ENCODE measurements at places on chromosomes 7 and 10.
A peak's percentile ranks its signal among the peaks of the same experiment; 100 is the strongest.

DNA sequence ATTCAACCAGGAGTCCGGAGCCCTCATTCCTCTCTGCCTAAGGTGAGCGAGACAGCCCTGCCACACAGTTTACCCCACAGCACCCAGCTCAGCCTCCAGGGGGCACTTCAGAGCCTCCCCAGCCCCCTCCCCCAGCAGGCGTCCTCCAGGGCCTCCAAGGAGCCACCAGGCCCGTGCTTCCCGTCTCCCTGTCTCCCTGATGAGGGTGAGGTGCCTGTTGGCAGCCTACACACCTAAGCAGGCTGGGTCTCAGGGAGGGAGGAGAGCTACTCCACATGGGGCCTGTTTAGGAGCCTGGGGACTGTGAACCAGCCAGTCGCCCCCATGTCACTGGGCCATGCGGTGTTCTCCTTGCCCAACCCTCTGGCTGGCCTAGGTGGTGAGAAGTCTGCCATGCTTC is 28.9 kb upstream of the TRIM8 start:
- no peak for DNase-seq

DNA sequence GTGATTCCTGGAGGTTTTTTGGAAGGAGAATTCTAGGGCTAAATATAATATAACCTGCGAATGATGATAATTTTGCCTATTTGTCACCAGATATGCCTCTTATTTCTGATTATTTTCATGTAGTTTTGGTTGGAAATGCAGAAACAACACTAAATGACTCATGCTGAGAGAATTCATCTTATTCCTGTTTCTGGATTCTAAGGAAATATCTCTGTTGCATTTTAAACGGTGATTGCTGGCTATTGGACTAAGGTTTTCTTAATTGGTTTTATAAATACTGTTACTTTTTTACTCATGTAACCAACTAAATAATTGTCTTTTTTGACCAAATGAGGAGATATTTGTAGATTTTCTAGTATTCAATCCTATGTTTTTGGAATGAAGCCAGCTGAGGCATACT is 204.9 kb upstream of the NPSR1 start:
- DNase-seq: no peak

DNA sequence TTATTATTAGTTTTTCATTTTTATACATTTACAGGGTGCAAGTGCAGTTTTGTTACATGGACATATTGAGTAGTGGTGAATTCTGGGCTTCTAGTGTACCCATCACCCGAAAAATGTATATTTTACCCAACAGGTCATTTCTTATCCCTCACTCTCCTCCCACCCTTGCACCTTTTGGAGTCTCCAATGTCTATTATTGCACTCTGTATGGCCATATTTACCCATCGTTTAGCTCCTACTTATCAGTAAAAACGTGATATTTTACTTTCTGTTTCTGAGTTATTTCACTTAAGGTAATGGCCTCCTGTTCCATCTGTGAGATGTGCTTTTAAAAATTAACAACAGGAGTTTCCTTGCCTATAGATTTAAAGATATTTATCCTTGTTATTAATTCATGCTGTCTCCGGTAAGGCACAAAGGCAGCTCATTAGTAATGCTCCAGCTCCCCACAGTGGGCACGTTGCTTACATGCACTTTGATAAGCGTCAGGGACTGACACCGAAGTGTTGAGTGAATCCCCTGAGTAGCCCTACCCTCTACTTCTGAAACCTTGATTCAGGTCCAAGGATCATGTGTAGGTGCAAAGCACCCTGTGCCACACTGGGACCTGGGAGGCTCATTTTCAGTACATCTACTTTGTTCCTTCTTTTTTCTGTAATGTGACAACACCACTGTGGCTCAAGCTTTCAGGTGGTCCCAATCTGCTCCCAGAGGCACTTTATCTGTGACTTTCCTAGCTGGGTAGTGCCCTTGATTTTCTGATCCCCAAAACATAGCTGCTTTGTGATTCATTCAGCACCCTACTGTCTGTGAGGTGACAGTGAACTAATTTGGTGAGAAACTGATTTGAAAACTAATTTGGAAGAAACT is 27.3 kb downstream of the HYAL4 start:
- peak; percentile 17 for DNase-seq

- no peak for DNase-seq
These were observed 79.3 kb downstream of the DNAJB9 start for GRCh38 chr7:108648989-108649388.

DNA sequence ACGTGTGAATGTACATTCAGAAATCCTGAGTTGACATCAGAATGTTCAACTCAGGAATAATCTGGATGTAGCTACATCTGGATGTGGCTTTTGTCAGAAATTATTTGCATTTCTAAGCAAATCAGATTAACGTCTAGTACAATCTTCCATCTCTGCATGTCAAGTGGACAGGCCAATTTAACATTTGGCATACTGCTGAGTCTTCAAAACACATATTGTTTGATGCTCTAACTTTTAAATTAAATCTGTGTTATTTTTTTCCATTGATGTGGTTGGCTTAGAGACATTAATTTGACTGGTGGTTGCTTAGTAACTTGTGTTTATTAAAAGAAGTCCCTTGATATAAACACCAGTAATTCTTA is 3.4 kb downstream of the STAMBPL1 start:
- no peak for DNase-seq

DNA sequence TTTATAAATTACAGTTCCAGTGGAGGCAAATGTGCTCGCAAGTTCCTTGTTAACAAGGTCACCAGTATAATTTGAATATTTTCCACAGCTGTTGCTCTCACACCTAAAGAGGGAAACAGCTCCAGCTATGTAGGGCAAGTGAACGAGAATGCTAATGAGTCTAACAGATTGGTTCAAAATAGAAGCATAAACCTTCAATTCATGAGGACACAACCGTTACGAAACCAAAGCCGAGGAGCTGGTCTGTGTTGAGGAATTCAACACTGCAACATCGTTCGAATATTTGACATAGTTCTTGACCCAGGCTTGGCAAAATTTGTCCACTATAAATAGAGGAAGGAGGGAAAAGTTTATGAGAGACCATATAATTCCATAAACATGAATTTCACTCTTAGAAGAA is 161.3 kb downstream of the KLF6 start:
- no peak for DNase-seq

DNA sequence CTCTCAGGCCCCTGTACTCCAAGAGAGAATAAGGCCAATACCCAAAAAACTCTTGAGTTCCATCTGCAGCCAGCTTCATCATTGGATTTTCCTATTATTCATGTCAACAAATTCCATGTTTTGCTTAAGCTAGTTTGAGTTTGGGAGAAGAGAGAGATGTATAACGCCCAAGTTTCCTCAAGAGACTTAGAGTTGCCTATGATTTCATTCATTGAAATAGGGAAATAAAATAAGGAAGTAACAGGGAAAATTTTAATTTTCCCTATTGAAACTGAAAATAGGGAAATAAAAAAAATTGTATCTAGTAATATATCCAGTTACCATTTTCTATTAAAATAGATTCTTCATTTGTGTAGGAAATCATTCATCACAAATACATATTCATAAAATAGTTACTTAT is 66.5 kb upstream of the SVIL start:
- no peak for DNase-seq

DNA sequence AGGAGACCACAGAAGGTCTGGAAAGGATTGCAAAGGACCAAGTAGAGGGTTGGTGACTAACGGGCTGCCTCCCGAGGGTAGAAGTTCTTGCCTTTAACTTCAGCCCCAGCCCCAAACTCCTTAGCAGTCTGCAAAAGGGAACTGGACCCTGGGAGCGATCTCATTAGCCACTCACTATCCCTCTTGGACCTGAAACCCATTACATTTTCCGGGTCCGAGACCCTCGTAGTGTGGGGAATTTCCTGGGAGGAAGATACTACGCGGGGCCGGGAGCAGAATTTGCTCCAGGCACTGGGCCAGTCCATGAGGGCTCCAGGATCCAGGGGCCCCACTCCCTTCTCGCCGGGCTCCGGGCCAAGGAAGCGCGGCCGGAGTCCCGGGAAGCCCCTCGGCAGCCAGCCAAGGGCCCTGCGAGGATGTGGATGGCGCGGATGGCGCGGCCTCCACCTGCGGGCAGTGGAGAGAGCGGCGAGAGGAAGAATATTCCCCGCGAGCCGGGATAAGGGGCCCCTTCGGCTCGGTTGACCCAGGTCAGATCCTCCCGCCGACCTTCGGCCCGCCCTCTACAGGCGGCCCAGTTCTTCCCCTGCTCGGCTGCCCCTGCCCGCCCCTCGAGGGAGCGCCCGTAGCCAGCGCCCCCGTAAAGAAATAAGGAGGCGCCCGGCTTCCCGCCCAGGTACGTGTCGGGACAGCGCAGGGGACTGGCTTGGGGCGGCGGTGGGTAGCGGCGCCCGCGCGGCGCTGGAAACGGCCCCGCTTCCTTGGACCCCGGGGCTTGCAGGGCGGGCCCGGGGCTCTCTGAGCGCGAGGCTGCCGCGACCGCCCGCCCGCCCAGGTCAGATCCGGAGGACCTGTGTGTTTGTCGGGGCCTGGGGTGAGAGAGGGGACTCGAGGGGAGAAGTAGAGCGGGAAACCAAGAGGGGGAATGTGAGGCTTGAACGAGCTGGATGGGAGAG is at the start of gene MYO3A:
TSS of gene MYO3A (plus strand) at position 577 of the 956 bp plus-strand sequence. CDS start 17,882 bp downstream, outside the sequence.
- DNase-seq: no peak

DNA sequence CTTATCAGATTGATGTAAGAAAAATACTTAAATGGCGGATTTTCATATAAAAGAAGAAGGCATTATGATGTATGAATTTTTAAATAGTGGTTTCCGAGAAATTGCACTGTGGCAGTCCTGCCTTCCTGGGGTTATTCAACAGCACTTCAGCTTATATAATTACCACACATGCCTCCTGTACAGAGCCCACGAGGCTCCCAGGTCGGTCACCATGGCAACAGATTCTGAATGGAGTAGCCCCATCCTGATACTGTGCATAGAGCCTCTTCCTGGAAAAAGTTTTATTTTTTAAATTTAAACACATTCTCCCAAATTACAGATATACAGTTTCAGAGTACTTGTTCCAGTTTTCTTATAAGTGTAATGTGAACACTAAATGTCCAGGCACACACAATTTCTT is 15.9 kb upstream of the ASB4 start:
- no peak for DNase-seq

DNA sequence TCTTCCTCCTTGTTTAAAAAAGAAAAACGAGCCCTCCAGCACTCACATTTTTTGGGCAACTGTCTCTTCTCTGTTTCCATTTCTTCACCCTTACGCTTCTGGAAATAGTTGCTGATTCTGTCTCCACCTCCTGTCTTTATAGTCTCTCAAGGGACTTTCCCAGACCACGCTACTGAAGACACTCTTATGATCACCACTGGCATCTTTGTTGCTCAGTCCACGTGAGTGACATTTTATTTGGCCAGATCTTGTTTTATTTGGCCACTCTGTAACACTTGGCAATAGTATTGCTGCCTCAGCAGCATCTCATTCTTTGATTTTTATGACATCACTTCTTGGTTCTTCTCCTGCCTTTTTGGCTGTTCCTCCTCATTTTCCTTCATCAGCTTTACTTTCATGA is 21.6 kb upstream of the NME8 start:
- no peak for DNase-seq

Data from activated CD4-positive, alpha-beta T cell treated with anti-CD3 and anti-CD28 coated beads, Interleukin-2, amount 50 U/mL, for 48 hours (primary cell).